ENCODE measurements at places on chromosomes 1 and 21. TPM values are rescaled to one million over a fixed set of nuclear protein-coding genes. Genes with fewer than 3 reads are reported as not detected.

The BRINP3 gene
- total RNA-seq: not detected

DNA sequence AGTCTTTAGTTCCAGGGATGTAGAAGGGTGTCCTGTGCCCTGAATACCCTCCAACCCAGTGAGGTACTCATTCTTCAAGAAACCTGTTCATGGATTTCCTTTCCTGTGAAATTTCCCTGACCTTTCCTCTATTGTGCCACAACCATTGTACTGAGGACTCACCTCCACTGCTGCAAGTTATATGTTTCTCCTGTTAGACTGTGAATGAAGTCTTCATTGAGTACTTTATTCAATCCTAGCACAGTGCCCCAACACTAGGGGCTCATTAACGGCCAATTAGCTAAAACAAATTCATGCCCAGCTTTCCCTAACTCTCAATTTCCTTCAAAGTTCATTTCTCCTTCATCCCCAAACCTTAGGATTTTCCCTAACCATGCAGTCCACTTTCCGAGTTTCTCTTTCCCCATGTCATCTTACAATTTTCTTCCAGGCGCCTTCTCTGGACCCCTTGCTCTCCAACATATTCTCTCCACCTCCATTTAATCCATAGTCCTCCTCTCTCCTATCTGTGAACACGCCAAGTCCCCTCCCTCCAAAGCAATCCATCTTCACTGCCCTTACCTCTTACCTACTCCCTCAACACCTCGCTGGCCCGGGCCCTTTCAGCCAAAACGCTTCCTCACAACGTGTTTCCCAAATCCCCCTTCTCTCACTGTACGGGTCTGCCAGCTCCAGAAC, 1.3 kb downstream of the TRIM33 start:
- DNase-seq: no peak

GRCh38 chr1:167631936-167632614, 2.0 kb downstream of the RCSD1 start:
- no peak for DNase-seq

The TMEM53 gene
- total RNA-seq: 18.0 TPM

GRCh38 chr1:224671076-224671475, 55.0 kb downstream of the CNIH3 start:
- DNase-seq: no peak

- DNase-seq: peak; percentile 5
These were observed 121.7 kb downstream of the SLC30A10 start for GRCh38 chr1:219806642-219807041.

The PDE9A gene
- 2.9 TPM for total RNA-seq

DNA sequence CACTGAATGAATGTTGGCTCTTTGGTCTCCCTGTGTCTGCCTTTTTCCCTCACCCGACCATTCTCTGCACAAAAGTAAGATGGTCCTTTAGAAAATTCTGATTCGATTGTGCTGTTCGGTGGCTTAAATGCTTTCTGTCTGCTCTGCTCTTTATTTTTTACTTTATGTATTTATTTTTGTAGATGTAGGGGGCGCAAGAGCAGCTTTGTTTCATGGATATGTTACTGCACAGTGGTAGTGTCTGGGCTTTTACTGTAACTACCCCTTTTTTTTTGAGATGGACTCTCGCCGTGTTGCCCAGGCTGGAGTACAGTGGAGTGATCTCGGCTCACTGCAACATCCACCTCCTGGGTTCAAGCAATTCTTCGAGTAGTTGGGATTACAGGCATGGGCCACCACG, 15.7 kb downstream of the NLRP3 start:
- DNase-seq: no peak

- no peak for DNase-seq
These were observed 2.4 kb upstream of the COL6A1 start for GRCh38 chr21:45979141-45979631.

GRCh38 chr1:243693800-243694199, 156.2 kb downstream of the AKT3 start:
- no peak for DNase-seq

The GRHL3 gene
- total RNA-seq: not detected

DNA sequence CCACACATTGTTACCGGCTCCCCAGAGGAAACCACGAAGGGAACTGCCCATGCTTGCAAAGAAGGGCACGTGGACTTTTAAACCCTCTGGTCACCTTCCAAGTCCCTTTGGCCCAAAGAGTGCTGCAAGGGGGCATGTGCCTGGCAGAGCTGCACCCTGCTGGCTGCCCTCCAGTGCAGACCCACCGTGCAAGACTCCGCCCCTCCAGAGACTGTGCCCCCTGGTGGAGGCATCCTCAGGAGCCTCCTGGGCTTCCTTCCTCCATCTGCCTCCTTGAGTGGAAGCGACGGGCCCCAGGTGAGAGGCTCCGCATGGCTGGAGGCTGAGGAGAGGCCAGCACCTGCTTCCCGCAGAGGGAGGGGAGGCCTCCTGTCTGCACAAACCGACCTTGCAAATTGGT, 100.6 kb downstream of the CRYAA start:
- DNase-seq: peak; percentile 54

The VSIG8 gene
- not detected for total RNA-seq

- DNase-seq: no peak
These were observed 58.0 kb downstream of the DISC1 start for GRCh38 chr1:231684356-231685244.

GRCh38 chr1:177830531-177831135, 139.2 kb downstream of the SEC16B start:
- DNase-seq: no peak

- no peak for DNase-seq
These were observed 7.1 kb upstream of the TBX19 start for GRCh38 chr1:168273575-168273974.

The CD84 gene
- total RNA-seq: not detected

The CD48 gene
- not detected for total RNA-seq

GRCh38 chr1:234721476-234722269, 111.7 kb upstream of the IRF2BP2 start:
- no peak for DNase-seq

Data from SK-MEL-5 (cell line).